Activated CD8-positive, alpha-beta memory T cell treated with anti-CD3 and anti-CD28 coated beads for 1 hour (primary cell): ENCODE measurements at places on chromosomes 6 and 20.

DNA sequence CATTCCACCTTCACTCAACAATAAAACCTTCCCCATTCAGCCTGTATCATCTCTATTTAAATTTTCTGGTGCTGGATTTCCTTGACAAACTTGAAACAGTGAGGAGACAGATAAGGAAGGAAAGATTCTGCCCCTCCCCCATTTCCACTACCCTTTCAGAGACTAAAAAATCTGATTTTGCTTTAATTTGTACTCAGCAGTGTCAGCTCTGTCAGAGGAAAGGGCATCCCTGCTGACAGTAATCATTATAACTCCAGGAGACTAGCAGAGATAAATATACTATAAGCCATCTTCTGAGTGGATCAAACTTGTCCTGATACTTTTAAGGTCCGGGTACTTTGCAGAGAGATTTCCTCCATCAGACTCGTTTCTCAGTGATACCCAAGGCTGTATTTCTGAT is 155.6 kb downstream of the SAMD5 start:
- no peak for DNase-seq

GRCh38 chr20:38985603-38986170 is 23.5 kb downstream of the DHX35 start:
- no peak for DNase-seq

DNA sequence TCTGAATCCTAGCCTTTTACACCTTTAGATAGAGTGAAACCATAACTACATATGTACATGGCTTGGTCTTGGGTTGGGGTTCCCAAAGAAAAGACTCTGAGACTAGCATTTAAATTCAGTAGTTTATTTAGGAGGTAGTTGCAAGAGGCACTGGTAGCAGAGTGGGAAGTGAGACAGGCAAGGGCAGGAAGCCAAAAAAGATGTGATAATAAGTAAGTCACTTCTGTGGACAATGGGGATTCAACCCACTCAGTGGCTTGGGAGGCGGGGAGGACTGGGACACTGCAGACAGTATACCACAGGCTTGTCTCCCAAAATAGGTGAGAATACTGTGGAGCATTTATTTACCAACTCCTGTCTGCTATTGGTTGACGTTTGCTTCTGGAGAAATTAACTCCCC is 131.9 kb downstream of the SLC24A3 start:
- DNase-seq: no peak

DNA sequence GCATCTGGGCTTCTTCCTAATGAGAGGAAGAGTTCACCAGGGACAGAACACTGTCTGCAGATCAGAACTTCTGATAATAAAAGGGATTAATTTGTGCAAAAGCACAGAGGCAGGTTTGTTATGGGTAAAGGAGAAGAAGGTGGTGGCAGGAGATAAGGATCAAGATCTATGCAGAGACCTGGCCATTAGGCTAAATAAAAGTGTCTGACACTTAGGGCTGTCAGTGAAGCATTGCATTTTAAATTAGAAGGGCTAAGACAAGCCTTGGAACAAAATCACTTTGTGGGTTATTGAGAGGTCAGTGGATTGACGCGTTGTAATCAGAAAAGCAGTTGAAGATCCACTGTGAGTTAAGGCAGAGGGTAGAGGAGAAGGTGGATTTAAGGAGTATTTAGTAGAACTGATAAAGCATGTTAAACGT is 76.8 kb downstream of the MAP3K4 start:
- no peak for DNase-seq

DNA sequence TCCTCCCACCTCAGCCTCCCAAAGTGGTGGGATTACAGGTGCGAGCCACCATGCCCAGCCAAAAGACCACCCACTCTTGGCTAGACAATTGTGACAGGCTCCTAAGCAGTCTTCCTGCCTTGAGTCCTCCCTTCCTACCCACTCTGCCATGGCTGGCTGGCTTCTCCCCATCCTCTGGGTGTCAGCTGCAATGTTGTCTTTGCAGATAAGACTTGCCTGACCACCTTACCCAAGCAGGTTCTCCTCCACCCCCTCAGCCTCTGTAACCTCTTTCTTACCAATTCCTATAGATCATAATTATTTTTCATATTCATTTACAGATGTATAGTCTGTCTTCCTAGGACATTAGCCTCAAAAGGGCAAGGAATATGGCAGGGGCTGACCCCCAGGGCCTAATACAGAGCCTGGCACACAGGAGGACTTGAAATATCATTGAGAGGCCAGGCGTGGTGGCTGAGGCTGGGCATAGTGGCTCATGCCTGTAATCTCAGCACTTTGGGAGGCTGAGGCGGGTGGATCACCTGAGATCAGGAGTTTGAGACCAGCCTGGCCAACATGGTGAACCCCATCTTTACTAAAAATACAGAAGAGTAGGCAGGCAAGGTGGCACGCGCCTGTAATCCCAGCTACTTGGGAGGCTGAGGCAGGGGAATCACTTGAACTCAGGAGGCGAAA is 28.7 kb upstream of the SPAG4 start:
- no peak for DNase-seq

DNA sequence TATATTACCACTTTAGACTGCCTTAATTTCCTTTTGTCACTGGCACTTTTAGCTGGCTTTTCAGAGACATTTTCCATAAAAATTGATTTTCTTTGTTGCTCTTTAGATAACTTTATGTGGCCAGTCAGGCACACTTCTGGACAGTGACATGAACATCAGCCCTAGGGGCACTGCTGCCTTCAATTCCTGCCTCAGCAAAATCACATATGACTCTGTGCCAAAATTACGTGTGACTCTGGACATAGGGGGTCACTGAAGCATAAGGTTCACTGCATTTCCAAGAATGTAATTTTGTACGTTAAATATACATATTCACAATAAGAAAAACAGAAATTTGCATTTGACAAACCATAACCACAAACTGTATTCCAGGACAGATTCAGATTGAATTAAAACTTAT is 66.5 kb downstream of the ESF1 start:
- no peak for DNase-seq

- no peak for DNase-seq
Observed at GRCh38 chr20:31505903-31506302, 8.3 kb upstream of the HM13 start.

DNA sequence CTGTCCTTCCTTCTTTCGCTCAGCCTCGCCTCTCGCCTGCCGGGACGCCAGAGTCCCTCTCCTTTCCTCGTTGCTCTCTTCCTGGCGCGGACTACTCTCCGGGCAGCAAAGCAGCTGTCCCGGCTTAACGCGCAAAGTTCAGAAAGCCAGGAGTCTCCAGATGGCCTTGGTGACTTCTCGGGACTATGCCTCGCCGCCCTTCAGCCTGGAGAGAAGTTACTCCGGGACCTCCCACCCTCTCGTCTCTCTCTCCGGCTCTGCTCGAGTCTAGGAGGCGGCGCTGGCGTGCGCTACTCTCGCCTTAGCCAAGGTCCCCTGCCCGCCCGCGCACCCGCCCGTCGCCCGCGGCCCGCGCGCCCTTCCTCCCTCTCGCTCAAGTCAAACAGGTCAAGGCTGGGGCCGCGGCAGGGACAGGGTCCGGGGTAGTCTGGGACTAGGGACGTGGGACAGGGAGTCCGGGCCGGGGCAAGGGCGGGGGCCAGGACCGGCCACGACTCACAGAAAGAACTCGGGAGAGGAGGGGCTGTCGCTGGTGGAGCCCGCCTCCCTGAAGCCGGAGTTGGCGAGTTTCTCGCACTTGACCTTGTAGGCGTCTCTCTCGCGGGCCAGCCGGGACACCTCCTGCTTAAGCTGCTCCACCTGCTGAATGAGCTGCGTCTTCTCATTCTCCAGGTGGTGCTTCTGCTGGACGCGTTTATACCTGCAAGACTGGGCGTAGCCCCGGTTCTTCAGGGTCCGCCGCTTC is 1.5 kb downstream of the MAFB start:
- no peak for DNase-seq

DNA sequence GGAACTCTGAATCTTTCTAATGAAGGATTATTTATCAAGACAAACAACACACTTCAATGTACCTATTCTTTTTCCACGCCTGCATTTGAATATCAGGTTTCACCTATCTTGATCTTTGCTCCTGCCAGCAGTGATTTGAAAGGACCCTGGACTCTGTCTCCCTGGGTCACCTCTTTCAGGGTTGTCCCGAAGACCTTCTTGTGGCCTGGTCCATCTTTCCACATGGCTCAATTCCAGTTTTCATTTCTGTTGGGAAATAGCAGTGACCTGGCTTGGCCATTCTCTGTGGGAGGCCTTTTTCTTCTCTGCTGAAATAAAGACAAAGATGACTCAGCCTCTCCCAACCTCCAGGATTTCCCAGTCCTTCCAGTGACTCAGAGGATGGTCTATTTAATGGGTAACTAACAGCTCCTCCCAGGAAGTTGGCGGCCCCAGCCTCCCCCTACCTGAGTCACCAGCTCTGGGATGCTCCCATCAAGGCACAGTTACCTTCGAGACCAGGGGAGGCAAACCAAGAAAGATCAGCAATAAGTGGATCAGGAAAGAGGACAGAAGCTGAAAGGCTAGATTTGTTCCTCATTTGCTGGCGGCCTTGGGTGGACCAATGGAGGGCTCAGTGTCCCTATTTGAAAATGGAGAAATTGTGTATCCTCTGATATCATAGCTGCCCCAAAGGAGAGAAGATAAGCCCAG is 120.2 kb upstream of the RNF24 start:
- no peak for DNase-seq
